ENCODE measurements at places on chromosomes 5 and 9. TPM values are rescaled to one million over a fixed set of nuclear protein-coding genes. Genes with fewer than 3 reads are reported as not detected.

Gene SPATA31C1
- total RNA-seq = not detected

Gene DRD1
- total RNA-seq = not detected

Gene SAPCD2
- total RNA-seq = 24.5 TPM

Gene PIP5KL1
- 1.2 TPM for total RNA-seq

Gene CSF1R
- not detected for total RNA-seq

Gene OR13C9
- total RNA-seq = not detected

Gene VCAN
- total RNA-seq = 0.05 TPM

Data from activated naive CD4-positive, alpha-beta T cell treated with anti-CD3 and anti-CD28 coated beads, Interleukin-2, amount 10 ng/mL, durations not matched to agents 5 hours and 36 hours (primary cell).